H1 (cell line): ENCODE measurements at places on chromosomes 7 and 10. TPM values are rescaled to one million over a fixed set of nuclear protein-coding genes. Genes with fewer than 3 reads are reported as not detected.
A peak's percentile ranks its signal among the peaks of the same experiment; 100 is the strongest.

The GSTK1 gene
- 25.5 and 26.2 TPM in 2 replicates for total RNA-seq

DNA sequence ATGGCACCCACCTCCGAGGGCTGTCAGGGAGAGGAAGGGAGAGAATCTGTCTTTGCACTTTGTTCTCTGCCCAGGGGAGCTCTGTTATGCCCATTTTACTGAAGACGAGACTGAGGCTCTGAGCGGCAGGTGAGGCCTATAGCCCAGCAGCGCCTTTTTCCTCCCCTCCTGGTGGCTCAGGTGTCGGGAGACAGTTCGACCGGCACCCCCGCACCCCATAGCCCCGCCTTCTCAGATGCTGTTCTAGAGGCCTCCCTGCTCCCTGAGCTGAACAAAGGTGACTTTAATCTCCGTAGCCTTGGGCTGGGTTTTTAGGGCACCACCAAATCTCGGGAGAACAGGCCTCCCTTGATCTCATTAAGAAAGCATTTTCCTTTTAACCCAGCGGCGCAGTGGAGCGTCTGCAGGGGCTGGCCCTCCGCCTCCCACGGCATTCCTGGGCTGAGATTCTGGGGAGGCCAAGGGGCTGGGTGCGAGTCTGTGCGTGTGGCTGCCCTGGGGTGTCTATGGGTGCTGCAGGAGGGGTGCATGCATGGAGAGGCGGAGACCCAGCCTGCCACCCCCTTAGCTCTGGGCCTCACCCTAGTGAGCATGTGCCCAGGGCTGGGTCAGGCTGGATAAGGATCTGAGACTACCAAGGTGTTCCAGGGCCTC is 3.3 kb downstream of the LFNG start:
- peaks cover 5% of the 10 kb centered on the region; the same call in 1 of the 2 replicates for H3K36me3 ChIP-seq
- DNase-seq, result no peak
- H3K4me1 ChIP-seq, result peaks cover 45% of the 10 kb centered on the region

GRCh38 chr10:2874963-2875362 is 192.4 kb upstream of the PFKP start:
- no peaks in the 10 kb centered on the region for H3K36me3 ChIP-seq
- no peaks in the 10 kb centered on the region for H3K27me3 ChIP-seq
- H3K4me3 ChIP-seq, result no peak overlapping the region
- DNase-seq, result no peak

DNA sequence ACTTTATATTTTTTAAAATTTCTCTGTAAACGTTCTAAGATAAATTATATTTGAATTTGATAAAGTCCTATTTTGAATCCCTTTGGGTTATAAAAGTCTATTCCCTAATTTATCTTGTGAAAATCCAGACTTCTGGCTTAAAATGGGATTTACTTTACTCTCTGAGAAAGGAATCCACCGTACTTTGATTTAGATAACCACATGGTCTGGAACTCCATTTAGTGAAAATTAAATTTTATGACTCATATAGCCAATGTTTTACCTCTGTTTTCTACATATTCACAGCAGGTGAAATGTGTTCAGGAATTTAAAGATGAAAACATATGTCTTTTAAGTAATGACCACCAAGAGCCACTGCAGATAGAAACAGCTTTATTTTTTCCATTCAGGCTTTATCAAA is 141.8 kb upstream of the FGFR2 start:
- no peaks in the 10 kb centered on the region for H3K4me1 ChIP-seq
- DNase-seq, result no peak
- no peaks in the 10 kb centered on the region for H3K27me3 ChIP-seq
- no peaks in the 10 kb centered on the region for H3K36me3 ChIP-seq
- no peak overlapping the region for H3K27ac ChIP-seq

The HEPACAM2 gene
- total RNA-seq, result not detected in 2 replicates

DNA sequence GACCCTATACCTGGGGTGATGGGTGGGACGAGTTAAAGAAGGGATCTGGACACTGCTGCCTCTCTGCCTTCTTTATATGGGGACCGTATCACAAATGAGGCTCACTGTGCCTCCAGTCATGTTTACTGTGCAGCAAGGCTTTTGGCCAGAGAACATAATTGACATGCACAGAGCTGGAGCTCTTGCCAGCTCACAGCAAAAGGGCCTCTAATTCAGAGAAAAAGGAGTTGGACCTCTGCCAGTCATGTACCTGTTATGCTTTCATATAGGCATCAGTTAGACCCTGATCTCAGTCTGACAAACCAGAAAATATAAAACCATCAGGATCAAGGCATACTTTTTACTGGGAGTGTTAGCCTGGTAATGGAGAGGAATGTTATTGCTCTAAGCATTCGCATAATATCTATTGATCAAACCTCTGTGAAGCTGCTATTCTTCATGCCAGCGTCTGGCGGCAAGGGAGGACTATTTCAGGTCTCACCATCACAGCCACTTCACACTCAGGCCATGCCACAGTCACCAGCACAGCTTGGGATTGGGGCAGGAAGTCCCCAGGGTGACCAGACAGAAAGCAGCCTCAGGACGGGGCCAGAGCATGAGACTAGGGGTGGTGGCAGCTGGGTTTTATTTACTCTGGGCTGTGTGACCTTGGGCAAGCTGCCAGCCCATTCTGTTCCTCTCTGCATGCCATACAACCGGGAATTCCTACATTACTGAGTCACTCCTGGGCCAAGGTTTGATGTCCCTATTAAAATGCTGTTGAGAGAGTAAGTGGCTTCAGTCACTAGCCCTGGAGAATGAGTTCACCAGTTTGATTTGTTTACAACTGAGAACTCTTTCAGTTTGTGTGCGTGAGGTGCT is 90.1 kb downstream of the NPSR1 start:
- H3K36me3 ChIP-seq, result no peaks in the 10 kb centered on the region
- no peak overlapping the region for H3K4me3 ChIP-seq
- no peak for DNase-seq
- H3K4me1 ChIP-seq, result no peaks in the 10 kb centered on the region
- H3K27me3 ChIP-seq, result no peaks in the 10 kb centered on the region

GRCh38 chr10:4535521-4535920 is 290.5 kb upstream of the AKR1E2 start:
- no peaks in the 10 kb centered on the region for H3K4me1 ChIP-seq
- no peak overlapping the region for H3K4me3 ChIP-seq
- no peak for DNase-seq
- no peak overlapping the region for H3K27ac ChIP-seq
- no peaks in the 10 kb centered on the region for H3K36me3 ChIP-seq

DNA sequence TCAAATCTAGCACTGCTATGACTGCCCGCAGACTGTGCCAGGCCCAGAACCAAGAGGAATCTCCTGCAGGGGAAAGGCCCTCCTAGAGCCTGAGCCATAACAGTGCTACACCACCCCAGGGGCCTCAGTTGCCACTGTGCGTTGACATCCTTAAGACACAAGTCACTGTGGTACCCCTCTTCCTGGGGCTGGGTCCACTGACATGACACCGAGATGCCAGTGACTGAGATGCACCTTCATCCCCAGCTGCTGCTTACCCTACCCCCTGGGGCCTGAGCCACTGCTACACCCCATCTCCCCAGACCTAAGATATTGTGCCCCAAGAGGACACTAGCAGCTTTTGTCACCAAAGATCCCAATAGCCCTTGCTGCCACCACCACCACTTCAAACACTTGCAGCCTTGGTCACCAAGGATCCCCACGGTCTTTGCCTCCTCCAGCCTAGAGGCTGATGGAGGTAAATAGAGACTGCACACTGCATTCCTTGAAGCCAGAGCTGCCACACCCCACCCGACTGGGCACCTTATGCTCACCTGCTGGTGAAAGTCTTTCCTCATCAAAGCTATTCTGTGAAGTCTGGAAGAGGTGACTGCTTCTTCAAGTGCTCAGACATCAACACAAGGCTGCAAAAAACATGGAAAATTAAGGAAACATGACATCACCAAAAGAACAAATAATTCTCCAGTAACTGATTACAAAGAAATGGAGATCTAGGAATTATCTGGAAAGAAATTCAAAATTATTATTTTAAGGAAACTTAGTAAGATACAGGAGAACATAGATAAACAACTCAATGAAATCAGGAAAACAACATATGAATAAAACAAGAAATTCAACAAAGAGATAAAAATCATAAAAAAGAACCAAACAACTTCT is 40.4 kb upstream of the SHH start:
- peak; percentile 22 for DNase-seq
- no peaks in the 10 kb centered on the region; the same call in 1 of the 2 replicates for H3K27me3 ChIP-seq
- no peaks in the 10 kb centered on the region for H3K4me1 ChIP-seq
- H3K36me3 ChIP-seq, result no peaks in the 10 kb centered on the region; the same call in 1 of the 2 replicates
- no peak overlapping the region for H3K27ac ChIP-seq
- no peak overlapping the region for H3K4me3 ChIP-seq

DNA sequence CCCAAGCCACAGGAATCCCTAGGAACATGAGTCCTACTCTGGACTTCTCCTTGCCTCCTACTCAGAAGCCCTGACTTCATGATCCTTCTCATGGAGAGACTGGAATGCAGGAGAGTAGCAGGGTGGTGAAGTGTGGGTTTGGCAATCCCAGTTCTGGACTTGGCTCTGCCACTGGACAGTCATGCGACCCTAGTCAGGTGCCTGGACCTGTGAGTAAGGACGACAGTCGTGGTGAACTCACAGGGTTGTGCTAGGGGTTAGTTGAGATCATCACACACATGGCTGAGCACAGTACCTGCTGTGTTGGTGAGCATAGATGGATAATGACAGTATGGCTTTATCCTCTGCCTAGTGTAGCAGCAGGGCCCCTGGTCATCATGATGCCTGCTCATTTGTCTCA is 117.9 kb downstream of the LRRC18 start:
- H3K27me3 ChIP-seq, result no peaks in the 10 kb centered on the region
- no peaks in the 10 kb centered on the region for H3K4me1 ChIP-seq
- H3K4me3 ChIP-seq, result no peak overlapping the region

- DNase-seq, result no peak
- no peaks in the 10 kb centered on the region for H3K4me1 ChIP-seq
- H3K4me3 ChIP-seq, result no peak overlapping the region
These were observed 54.6 kb downstream of the HTR5A start for GRCh38 chr7:155124706-155125105.

The COBL gene
- 36.5 and 40.4 TPM in 2 replicates for total RNA-seq

DNA sequence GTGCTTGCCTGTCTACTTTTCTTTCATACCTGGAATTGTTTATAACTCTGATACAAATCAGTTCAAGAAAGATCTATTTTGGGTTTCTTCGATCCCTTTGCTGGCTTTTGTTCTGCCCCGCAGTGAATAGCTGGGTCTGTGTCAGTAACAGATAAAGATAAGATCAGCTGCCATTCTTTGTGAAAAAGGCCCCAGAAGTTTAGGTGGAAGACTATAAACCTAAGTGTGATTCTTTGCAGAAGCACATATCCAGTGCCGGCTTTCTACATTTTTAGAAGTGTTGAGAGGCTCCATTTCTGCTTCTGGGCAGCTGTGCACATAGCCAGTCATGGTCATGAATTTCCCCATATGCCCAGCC is 686.4 kb upstream of the C7orf33 start:
- H3K4me3 ChIP-seq, result no peak overlapping the region
- no peak overlapping the region for H3K27ac ChIP-seq
- H3K4me1 ChIP-seq, result no peaks in the 10 kb centered on the region
- DNase-seq, result no peak
- H3K27me3 ChIP-seq, result no peaks in the 10 kb centered on the region
- H3K36me3 ChIP-seq, result no peaks in the 10 kb centered on the region

GRCh38 chr7:101155303-101155702 is 1.0 kb downstream of the AP1S1 start:
- peaks cover 3% of the 10 kb centered on the region for H3K36me3 ChIP-seq
- peaks cover 26% of the 10 kb centered on the region for H3K4me1 ChIP-seq
- DNase-seq, result no peak
- peak overlapping the region; percentile 48 for H3K4me3 ChIP-seq
- H3K27ac ChIP-seq, result no peak overlapping the region

The UTF1 gene
- 21.7 and 21.8 TPM in 2 replicates for total RNA-seq

DNA sequence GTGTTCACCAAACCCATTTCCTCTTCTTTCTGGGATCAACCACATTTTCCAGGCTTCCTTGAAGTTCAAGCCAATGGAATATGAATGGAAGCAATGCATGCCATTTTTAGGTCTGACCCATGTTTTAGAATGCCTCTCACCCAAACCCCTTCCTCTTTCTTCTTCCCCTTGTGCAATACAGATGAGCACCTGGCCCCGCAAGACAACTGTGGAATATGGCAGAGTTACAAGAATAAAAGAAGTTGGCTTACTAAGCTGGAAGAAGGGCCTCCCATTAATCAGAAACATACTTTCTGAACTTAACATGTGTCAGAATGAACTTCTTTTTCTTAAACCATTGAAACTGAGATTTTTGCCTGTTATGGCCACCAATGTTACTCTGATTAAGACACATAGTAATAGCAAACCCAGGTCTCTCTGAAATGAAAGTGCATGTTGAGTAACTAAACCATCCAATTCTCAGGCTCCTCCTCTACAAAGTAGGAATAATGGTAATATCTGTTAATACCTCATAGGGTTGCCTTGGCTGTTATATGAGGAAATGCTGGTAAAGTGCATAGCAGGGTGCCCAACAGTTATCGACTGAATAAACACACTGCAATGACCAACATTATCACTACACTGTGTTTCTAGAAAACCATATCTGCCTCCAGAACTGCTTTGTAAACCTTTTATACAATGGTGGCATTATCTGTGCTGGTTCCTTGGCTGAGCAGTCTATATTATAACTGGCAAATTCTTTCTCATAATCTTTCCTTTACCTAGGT is 382.2 kb upstream of the NRP1 start:
- H3K4me1 ChIP-seq, result no peaks in the 10 kb centered on the region
- no peak overlapping the region for H3K27ac ChIP-seq

- no peaks in the 10 kb centered on the region for H3K36me3 ChIP-seq
- H3K27me3 ChIP-seq, result no peaks in the 10 kb centered on the region
- no peak for DNase-seq
- no peaks in the 10 kb centered on the region for H3K4me1 ChIP-seq
These were observed 602.9 kb upstream of the PFKP start for GRCh38 chr10:2464483-2464882.

DNA sequence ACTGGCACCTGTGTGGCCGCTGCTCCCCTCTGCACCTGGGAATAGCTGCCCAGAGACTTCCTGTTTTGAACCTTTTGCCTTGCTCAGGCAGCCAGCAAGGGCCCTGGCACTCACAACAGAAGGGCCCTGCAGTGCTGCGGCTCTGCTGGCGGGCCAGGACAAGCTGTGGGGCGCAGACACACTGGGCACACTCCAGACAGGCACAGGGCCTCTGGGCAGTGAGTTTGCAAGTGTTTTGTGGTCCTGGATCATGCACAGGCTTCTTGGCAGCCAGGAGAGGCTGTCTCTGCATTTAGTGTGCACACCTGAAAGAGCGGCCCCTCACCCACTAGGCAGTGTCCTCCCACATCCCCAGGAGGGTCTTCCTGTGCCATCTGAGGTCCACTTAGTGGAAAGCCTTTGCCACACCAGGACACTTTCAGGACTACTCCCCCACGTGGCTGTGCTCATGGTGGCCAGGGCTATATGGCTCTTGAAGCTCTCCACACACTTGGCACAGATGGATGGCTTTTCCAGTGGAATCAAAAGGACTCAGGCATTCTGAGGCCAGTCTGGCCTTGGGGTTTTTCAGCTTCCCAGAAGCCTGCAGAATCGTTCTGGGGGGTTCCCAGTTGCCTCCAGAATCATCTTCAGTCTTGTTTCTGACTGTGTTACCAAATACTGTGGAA is 5.0 kb upstream of the ATP6V0E2 start:
- H3K4me1 ChIP-seq, result peaks cover 2% of the 10 kb centered on the region; the same call in 1 of the 2 replicates
- H3K27me3 ChIP-seq, result peaks cover 6% of the 10 kb centered on the region; the same call in 1 of the 2 replicates
- H3K4me3 ChIP-seq, result no peak overlapping the region
- H3K27ac ChIP-seq, result no peak overlapping the region

The LRIT1 gene
- total RNA-seq, result not detected in 2 replicates
